ENCODE measurements at places on chromosomes 7 and 10. TPM values are rescaled to one million over a fixed set of nuclear protein-coding genes. Genes with fewer than 3 reads are reported as not detected.

- DNase-seq = no peak
Measured at GRCh38 chr7:32347244-32347828, 142.8 kb downstream of the LSM5 start.

GRCh38 chr7:29095631-29096445 is 50.5 kb downstream of the CPVL start:
- peak; percentile 28 for DNase-seq

GRCh38 chr7:42739638-42740037 is 172.2 kb downstream of the C7orf25 start:
- peak; percentile 94 for DNase-seq

SLC26A3 gene
- total RNA-seq = not detected

SLC35B4 gene
- total RNA-seq = 5.7 TPM

TSC22D4 gene
- 18.8 TPM for total RNA-seq

DNA sequence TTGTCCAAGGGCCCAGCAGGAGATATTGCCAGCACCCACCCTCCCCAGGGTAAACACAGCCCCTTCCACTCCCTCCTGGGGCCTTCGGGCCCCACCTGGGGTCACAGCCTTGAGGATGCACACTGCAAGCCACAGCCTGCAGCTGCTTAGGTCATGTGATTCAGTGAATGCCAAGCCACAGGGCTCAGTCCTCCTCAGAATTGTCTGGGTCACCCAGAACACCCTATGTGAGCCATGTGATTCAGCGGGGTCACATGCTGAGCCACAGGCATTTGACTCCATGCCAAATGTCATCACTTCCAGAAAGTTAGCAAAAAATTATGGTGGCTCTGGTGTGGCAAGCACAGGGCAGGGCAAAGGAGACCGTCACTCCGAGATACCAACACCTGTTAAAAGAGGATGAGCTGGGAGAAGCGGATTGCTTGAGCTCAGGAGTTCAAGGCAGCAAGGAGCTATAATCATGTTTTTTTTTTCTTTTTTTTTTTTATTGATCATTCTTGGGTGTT is 17.2 kb upstream of the PSAP start:
- no peak for DNase-seq

TMEM139 gene
- total RNA-seq = 1.1 TPM

PLAC9 gene
- total RNA-seq = 40.2 TPM

GRCh38 chr10:125859128-125859817 is 21.8 kb downstream of the DHX32 start:
- no peak for DNase-seq

DNA sequence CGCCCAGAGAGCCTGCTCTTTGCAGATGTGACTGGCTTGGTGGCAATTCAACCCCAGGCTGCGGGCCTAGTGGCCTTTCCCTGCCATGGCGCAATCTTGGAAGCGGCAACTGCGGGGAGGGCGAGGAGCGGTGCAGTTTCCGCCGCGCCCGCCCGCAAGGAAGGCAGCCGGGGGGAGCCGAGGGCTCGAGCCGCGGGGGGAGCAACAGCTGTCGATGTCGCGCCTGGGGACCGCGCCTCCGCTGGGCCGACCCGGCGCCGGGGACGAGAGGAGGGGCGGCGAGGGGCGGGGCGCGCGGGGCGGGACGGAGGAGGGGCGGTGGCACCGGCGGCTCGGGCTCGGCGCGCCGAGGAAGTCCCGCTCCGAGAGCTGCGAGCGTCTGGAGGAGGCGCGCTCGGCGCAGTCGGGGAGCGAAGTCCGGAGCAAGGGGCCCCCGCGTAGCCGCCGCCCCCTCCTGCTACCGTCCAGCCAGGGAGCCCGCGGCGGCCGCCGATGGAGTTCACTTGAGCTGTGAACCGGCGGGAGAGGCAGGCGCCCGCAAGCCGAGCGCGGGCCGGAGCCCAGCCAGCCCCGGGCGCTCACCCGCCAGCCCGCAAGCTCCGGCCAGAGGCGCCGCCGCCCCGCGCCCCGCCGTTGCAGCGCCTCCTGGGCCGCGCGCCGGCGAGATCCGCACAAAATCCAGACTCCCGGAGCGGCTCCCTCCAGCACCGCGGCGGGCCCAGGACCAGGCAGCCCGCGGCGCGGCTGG is 438.1 kb upstream of the GALNT17 start:
- DNase-seq = peak; percentile 55

DNA sequence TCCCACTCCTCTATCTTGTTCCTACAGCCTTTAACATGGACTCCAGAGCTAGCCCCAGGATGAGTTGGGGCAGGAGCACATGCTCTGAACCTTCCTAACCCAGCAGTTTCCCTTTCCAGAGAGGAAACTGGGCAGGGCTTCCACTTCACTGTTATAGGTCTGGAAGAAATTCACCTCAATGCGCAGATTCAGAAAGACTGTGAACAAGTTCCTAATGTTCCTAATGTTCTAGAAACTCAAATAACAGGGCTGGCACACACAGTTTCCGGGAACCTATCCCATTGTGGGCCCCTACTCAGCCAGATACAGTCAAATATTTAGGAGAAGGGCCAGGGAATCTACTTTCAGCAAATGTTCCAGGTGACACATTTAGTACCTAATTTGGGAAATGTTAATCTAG is 29.7 kb downstream of the ABCC2 start:
- no peak for DNase-seq

- DNase-seq = peak; percentile 43
Measured at GRCh38 chr10:71748671-71749191, 24.6 kb downstream of the VSIR start.

DNA sequence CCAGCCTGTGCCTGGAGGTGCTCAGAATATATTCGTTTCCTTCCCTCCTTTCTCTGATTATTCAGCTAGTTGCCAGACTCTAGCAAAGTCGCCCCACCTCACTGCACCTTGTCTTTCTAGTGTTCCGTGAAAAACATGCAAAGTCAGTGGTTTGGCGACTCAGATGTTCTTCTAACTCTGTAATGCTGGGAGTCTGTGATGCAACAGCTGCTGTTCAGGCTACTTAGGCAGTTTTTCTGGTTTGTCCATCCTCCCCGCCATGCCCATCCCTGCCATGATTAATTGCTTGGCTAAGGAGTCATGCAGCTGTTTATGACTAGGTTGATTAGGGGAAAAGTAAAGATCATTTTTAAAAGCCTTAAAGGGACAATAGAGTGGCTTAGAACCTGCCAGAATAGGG is 99.4 kb downstream of the MTPN start:
- DNase-seq = peak; percentile 3

DNA sequence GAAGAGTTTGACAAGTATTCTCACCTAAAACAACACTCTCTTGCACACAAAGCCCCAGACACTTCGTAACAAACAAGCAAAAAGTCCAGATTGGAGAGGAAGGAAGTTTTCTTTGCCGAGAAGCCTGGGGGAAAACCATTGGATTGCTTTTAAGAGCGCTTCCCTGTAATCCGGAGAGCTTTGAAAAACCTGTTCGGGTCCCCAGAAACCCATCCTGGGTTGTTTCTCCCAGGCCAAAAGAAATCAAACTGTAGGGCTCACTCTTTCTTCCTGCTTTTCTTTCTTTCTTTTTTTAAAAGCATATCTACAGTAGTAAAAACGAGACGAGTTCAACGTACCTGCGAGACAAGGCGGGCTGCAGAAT is 655 bp downstream of the SP8 start:
- DNase-seq = no peak

GRCh38 chr10:97926055-97926454 is 76.4 kb downstream of the GOLGA7B start:
- no peak for DNase-seq

DNA sequence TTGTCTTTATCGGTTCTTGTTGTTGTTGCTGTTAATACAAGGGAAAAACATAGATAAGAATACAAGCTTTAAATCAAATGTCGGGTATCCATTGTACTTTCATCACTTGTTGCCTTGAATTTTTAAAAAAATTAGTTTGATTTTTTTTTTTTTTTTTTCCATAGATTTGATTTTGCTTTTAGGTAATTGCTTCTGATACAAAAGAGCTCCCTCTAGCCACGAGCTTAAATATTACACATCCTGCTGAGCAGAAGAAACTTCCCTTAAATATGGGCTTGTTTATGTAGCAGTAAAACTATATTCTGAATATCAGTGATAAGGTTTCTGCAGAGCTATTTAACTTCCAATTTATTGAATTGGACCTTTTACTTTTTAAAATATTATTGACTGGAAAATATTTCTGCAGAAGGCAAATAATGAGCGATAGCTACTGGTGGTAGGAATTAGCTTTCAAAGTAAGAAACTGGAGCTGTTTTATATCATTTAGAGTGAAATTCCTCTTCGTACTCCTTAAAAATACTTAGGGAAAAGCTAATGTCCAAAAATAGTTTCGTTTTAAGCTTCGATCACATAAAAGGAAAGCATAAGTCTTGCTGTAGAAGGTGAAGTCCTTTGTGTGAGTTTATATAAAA is 216.9 kb downstream of the POLR1F start:
- DNase-seq = peak; percentile 3

DNA sequence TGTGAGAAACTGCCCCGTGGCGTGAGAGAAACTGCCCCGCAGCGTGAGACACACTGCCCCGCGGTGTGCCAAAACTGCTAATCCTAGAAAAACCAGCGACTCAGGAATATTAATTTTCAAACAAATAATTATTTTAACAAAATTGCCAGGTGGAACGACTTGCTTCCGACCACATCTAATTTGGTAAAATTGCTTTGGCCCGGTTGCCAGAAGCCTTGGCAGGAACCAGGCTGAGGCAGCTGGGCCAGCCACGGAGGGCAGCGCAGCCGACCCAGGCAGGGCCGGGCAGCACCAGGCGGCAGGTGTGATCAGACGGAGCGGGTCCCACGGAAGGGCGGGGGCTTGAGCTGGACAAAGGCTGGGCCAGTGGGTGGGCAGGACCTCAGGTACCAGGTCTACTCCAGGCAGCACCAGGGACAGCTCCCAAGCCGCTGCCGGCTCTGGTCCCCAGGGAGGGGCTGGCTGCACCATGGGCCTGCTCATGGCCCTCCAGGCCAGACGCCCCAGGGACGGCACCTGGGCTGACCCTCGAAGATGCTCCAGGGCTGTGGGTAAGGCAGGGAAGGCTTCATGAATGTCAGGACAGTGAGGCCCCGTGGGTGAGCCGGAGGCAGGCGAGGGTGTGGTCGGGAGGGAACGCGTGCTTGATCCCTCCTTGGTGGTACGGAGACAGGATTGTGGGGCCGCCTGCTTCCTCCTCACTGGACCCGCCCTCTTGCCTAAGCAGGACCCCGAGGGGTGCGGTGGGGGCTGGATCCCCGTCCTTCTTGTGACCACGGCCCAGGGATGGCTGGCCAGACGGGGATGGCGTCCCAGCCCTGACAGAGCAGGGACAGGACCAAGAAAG is 7.7 kb upstream of the ADGRA1 start:
- no peak for DNase-seq

DNA sequence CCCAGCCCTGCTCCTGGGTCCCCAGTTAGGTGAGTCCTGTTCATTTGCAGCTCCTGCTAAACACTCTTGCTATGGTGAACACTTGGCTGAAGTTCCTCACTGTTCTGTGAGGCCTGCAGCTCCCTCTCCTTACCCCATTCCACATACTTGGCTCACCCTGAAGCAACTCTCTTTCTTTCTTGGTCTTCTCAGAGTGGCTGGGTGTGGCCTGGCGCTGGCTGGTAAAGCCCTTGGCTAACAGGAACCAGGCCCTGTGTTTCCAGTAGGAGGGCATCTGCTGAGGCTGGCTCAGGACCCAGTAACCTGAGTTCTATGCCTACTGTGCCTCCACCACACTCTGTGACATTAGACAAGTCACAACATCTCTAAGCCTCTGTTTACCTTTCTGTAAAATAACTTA is 53.1 kb upstream of the COL13A1 start:
- no peak for DNase-seq

SFTPA1 gene
- total RNA-seq = not detected

Measured in skin of body (tissue), 3 donors.